Endothelial cell of umbilical vein (primary cell): ENCODE measurements at places on chromosomes 2 and 18. TPM values are rescaled to one million over a fixed set of nuclear protein-coding genes. Genes with fewer than 3 reads are reported as not detected.

The ZNF396 gene
- total RNA-seq, result 0.44 and 0.72 TPM in 2 replicates

GRCh38 chr2:217820091-217820819 lies 182.5 kb downstream of the TNS1 start:
- DNase-seq, result peak; percentile 87

The LYPD6 gene
- 3.1 and 4.0 TPM in 2 replicates for total RNA-seq

DNA sequence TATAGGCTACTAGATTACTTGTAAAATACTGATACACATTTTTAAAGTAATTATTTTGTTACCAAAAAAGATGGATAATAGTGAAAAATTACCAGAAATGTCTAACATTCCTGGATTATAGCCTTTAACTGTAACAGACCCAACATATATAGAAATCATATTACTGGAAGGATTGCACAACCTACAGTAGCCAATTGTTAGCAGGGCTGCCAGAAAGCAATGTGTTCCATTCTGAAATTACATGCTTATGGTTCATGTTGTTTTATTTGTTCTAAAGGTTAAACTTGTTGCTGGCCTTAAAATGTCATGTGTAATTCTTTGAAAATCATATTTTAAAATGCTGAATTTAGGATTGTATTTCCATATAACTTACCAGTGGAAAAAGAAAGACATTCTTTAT lies 793.6 kb upstream of the ACVR2A start:
- no peak for DNase-seq
